ENCODE measurements at places on chromosomes 12 and 14.

DNA sequence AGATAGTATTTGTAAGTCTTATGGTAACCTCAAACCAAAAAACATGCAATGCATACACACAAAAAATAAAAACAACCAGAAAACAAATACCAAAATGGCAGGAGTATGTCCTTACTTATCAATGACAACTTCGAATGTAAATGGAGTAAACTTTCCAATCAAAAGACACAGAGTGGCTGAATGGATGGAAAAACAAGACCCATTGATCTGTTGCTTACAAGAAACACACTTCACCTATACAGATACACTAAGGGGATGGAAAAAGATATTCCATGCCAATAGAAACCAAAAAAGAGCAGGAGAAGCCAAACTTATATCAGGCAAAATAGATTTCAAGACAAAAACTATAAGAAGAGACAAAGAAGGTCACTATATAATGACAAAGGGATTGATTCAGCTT lies 8.7 kb upstream of the DCAF5 start:
- no peak for DNase-seq

GRCh38 chr12:10701131-10701681 lies 21.9 kb downstream of the YBX3 start:
- no peak for DNase-seq

DNA sequence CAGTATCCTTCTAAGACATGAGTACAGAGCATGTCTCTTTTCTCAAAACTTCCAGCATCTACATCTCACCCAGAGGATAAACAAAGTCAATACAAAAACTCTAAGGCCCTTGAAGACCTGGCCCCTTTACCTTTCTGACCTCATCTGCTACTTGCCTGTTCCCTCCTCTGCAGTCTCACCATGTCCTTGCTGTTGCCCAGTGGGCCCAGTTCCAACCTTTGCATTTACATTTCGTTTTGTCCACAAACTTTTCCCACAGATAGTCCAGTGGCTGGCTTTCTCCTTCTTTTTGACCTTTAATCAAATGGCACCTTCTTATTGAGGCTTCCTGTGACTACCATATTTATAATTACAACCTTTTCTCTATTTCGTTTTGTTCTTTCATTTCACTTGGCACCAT lies 1.6 kb downstream of the IRAK4 start:
- no peak for DNase-seq

DNA sequence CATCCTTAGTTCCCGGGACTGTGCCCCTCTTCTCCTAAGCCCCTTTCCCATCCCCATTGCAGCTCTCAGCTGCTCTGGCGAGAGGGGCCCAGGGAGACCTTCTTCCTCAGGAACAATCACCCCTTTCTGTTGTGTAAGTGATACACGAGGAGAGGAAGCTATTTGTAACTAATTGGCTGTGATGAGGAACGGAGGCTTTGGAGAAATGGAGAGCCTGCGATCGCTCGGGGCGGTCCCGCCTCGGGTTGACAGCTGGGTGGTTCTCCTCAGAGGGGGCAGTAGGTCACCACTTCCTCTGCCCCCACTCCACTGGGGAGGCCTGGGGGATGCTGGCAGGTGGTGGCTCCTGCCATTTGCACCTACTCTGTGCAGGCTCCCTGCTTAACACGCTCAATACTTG lies 6.6 kb upstream of the PGF start:
- no peak for DNase-seq

DNA sequence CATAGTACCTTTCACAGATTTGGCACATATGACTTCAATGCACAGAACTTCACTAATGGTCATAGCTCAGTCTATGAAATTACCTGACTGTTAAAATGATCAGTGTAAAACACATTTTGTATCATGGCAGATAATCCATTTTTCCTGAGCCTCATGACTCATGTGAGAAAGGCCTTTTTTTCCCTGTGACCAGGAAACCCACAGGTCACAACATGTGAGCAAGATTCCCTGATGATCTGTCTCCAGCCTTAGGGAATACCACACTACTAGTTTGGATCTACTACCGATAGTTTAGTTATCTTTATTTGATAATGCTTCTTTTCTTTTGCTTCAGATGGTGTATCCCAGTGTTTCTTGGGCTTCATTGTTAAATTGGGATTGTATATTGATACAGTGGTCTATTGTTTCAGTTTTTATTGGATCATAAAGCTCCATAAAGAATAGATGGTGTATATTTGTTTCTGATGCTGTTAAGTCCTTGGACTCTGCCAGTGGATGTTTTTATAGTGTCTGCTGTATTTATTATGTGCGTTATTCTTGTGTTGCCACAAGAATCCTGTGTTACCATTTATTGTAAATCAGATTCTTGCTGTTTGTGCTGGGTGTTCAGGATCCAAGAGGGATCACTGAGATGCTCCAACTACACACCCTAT lies 248.7 kb upstream of the PELI2 start:
- no peak for DNase-seq

DNA sequence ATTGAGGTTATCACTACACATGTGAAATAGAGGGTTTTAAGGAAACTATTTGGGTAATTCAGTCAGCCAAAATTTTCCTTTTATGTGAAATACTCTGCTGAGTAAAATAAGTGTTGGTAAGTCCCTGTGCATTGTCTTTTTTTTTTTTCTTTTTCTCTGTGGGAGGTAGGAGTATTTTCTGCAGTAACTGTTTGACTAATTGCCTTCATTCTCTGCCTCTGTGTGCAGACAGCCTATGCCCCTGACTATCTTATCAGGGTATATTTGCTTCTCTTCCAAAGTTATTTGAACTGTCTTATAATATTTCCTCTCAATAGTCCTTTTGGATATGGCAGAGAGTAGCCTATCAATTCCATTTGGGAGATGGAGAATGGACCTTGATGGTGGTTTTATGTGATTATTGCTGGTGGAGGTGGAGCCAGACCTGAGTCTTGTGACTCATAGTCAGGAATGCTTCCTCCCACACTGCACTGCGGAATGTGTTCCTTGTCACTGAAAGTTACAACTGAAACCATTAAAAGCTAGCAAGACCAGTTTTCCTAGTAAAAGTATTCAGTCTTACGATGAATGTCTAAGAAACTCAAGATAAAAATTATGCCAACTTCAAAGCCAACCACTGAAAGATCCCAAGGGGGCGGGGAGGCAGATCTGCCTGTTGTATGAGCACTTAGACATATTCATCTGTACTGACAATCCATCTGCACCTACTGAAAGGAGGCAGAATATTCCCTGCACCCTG lies 40.9 kb upstream of the STXBP6 start:
- DNase-seq = no peak

Data from COR-L47 (cell line).